Naive thymus-derived CD4-positive, alpha-beta T cell (primary cell): ENCODE measurements at places on chromosomes 4 and X.

DNA sequence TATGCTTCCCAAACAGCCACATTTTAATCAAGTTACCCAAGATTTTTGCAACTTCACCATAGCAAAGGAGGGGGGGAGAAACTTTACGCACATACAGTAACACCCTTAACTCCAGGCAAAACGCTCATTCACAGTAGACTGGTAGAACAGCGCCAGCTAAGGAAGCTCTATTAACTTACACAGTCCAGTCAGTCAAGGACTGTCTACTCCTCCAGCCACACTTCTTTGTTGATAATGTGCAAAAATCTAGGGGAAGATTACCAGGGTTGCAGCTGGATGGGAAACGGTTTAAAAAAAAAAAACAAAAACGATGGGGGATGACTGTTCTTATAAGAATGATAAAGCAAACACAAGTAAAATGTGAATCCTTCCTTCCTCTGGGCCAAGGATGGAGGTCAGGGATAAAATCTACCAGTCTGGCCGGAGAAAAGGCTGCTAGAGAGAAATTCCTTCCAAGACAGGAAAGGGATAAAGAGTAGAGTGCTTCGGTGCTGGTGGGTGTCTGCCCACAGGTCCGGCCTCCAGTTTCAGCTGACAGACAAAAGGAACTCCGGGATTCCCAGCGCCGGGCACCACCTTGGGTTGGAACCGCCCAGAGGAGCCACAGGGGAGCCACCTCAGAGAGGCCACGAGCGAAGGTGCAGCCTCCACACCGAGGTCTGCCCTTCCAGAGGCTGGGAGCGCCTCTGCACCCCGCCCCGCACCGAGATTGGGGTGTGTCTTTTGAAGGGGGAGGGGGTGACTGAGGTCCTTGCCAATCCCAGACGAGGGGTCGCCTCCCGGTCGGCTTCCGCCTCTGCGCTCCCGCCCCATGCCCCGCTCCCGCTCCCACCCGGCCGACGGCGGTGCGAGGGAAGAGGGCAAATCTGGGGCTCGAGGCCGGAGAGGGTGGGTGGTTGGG is 811 bp downstream of the ANKRD50 start:
- DNase-seq = peak; percentile 5

DNA sequence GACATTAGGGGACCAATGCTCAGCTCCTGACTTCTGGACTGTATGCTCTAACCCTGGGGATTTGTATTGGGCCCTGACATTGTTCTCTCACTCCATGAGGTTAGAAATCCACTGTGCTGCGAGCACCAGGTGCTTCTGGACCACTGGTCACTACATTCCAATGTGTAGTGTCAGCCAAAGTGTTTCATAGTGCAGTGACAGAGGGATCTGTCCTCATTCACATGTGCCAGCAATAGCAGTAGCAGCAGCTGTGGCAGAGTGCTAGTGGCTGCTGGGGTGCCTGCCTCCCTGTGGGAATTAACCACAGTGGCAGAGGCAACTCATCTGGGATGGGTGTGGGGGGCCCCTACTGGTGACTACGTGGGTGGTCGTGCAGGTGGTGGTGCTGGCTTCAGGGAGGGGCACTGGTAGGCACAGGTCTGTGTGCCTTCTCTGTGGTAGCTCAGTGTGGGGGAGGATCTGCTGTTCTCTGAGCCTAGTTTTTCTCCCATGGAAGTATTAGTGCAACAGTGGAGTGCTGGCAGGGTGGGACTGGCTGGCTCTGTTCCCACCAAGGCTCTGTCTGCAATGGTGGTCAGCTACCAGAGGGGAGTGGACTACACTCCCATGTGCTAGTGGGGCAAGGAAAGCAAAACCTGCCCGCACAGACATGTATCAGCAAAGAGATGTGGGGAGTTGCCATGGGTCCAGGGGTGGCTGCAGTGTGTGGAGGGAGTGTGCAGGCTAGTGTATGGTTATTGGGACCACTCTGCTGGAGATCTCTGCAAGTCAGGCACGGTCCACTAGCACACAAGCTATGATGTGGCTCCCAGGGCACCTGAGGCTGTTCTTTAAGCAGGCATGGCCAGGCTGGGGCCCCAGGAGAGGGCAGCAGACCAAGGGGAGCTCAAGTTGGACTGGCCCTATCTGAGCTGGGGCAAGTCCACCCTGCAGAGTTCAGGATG is 78.5 kb downstream of the SCLT1 start:
- no peak for DNase-seq

DNA sequence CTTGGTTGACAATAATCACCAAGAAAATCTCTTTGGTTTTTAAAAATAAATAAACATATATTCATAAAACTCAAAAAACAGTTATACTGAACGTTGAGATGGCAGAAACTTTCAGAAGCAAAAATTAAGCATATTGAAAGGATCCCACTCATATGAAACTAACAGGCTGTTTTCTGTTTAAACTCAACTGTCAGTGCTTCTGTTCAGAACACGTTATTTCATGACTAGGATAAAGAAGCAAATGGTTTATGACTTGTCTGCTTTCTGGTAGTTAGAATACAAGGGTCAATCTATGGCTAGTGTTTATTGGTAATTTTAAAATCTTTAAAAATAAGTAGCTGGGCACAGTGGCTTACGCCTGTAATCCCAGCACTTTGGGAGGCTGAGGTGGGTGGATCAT is 4.1 kb downstream of the GPR82 start:
- no peak for DNase-seq

DNA sequence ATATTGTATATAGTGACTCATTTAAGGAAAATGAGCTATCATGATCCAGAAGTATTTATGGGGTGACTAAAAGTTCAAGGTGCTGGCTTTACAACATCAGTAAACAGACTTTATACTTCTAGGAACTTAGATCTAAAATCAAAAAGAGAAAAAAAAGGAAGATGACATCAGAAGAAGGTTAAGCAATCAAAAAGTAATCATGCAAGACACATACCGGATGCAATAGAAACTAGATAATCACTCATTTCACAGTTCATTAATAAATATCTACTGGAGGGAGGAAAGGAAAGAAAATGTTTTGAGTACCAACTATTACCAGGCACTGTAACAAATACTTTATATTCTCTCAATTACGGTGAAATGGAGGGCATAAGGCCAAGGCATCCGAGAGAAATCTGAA is 276.4 kb downstream of the SPRY1 start:
- DNase-seq = no peak

GRCh38 chr4:25402521-25402920 is 25.5 kb downstream of the ANAPC4 start:
- no peak for DNase-seq

DNA sequence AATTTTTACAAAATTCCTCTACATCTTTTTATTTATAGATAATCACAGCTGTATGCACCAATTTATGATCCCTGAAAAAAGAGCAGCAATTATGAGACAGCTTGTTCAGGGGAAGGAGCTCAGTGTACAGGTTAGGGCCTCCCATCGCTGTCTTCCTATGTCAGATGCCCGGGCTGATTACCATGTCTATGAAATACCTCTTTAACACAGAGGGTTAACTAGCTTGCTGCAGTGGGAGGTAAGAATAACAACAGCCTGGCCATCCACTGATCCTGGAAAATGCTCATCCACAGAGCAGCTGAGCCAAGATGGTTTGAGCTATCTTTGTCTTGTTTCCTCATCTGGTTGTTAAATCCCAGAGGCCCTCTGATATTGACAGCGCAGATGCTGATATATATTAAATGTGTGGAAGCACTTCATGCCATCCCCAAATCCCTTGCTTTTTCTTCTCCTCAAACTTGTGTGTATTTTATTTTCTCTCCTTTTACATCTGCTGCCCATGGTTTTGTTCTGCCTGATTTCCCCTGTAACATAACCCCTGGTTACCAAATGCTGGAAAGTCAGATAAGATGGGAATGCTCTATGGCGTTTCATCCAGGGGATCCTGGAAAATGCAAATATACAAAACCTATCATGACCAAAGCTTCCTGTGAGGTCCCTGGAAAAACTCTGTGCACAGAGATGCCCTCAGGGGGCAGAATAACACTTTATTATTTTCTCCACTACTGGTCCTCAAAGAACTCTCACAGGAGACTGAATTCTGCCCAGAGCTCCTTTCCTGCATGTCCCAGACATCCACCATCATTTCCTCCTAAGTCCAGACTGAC is 85.8 kb upstream of the PUDP start:
- DNase-seq = no peak

DNA sequence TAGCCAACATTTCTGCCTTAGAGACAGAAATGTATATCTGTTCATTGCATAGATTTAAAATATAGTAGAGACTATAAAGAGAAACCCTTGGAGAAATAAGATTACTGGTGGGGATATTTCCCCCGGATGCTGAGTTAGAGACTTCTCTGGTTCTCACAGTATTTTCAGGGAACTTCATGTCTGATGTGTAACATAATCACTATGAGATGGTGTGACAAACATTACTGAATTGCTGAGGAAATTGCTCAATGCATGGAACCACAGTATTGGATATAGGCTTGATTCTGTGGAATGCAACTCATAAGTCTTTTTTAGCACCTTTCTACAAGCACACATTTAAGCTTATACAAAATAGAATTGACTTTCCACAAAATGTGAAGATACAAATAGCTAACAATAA is 152.7 kb downstream of the SOWAHB start:
- no peak for DNase-seq

DNA sequence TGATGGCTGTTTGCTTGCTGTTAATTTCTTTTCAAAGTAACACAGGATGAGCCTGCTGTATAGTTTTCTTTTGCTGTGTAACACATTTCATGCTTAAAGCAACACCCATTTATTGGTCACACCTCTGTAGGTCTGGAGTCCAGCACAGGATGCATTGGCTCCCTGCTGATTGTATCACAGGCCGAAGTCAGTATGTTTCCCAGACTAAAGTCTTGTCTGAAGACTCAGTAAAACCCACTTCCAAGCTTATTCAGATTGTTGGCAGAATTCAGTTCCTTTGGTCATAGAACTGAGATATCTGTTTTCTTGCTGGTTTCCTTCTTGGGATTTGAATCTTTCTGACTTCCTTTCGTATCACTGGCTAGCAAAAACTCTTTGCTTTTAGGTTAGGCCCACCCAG is 54.3 kb downstream of the LRP2BP start:
- DNase-seq = no peak

DNA sequence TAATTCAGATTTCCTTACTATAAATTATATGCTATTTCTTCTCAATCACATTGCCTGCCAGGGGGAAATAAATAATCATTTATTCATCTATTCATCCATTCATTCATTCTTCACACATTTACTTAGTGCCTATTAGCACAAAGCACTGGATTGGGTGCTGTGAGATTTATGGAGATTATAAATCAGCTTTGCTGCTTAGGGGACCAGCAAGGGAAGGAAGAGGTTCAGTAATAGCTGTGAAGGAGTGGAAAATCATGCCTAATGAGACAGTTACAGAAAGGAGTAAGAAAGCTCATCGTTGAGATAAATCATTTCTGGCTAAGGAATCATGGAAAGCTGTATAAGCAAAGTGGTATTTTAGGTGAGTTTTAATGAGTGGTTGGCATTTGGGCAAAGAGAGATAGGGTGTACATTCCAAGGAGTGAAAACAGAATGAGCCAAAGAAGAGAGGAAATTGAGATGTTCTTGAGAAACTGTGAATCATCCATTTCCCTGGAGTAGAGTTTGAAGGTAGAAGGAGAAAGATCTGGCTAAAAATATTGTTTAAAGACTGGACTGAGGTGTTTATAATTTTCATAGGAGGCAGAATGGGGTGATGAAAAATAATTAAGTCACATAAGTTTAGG is 9.6 kb downstream of the ARSJ start:
- DNase-seq = no peak

DNA sequence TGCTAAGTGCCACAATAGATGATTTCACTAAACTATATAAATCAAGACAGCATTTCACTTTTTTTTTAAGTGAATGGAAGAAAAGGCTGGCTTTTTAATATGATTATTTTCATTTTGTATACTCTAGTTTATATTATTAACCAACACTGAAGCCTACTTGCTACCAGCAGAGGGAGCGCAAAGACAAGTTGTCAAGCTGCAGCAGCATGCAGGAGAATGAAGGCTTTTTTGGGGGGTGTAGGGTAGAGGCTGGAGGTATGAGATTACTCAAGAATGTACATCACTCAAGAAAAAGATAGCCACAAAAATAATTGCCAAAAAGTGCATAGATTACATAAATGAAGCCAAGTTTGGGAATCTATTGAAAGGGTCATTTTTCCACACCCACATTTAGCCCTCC is 519.5 kb downstream of the FGF13 start:
- no peak for DNase-seq

- no peak for DNase-seq
These were observed 57.5 kb downstream of the MAML3 start for GRCh38 chr4:140096483-140096861.
